ENCODE measurements at places on chromosomes 4 and X.
A peak's percentile ranks its signal among the peaks of the same experiment; 100 is the strongest.

DNA sequence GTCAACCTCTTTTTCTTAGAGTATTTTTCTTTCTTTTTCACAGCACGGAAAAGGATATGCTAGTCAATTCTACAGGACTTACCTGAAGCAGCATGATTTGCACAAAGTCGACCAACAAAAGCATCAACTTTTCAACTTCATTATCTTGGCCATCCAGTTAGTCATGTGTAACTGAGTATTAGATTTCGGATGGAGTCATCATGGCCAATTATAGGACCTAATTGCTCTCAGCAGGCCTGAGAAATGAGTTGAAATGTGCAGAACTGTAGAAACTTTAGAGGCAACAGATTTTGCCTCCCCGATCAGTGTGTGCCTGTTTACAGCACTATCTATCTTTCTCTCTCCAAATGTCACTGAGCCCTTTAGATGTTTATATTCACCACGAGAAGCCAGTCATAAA lies 41.0 kb downstream of the PCDH10 start:
- DNase-seq: no peak

- no peak for DNase-seq
Observed at GRCh38 chr4:78100060-78100459, 42.9 kb downstream of the FRAS1 start.

- no peak for DNase-seq
Observed at GRCh38 chr4:138981930-138982390, 33.6 kb upstream of the NOCT start.

- DNase-seq: peak; percentile 10
Observed at GRCh38 chrX:8323356-8323755, 141.3 kb upstream of the VCX3B start.

GRCh38 chr4:106676173-106676921 lies 307.8 kb upstream of the GIMD1 start:
- peak; percentile 40 for DNase-seq

GRCh38 chr4:143773998-143774895 lies 73.8 kb upstream of the FREM3 start:
- peak; percentile 66 for DNase-seq

DNA sequence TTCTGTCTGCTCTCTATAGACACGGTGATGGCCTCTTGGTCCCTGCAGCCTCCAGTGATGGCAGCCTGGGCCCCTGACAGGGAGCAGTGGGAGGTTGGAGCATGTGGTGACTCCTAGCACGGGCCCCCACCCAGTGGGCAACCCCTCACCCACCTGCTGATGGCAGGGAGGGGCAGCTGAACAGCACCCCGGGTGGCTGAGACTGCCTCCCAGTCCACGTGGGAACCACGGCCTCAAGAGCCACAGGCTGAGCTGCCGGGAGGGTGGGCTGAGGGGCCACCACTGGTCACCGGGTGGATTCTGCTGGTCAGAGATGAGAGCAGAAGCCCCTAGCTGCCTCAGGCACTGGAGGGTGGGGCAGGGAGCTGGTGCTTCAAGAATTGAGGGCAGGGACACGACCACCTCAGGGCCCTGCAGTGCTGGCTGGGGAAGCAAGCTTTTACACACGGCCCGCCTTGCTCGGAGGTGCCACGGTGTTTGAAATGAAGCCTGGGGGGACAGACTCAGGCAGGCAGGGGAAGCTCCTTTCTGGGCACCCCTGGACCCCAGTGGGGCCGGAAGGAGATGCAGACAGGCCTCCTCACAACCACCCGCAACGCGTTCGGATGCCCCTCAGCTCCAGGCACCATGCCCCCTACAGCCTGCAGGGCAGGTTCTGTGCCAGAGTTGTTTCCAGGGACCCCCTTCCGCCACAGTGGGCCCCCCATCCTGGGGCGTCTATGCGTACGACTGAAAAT lies 6.3 kb upstream of the HAUS3 start:
- DNase-seq: no peak

- DNase-seq: peak; percentile 63
Observed at GRCh38 chr4:95599777-95600400, 51.1 kb upstream of the UNC5C start.

DNA sequence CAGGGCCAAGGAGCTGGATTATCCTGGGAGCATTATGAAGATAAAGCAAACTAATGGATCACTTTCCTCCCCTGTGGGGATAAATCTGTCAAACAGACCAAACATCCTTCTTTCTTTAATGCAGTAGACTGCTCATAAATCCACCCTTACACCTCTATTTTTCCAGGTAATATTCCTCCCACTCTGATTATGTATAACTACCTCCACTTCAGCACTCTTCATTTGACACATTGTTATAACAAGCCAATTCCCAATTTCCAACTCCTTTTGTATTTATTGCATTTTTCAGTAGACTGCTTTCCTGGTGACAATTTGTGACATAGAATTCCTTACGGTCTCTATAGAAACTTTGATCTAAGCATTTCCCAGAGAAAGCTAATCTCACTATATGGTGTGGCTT lies 115.0 kb upstream of the PRKG2 start:
- no peak for DNase-seq

GRCh38 chrX:53018627-53019026 lies 30.0 kb upstream of the GPR173 start:
- DNase-seq: no peak

DNA sequence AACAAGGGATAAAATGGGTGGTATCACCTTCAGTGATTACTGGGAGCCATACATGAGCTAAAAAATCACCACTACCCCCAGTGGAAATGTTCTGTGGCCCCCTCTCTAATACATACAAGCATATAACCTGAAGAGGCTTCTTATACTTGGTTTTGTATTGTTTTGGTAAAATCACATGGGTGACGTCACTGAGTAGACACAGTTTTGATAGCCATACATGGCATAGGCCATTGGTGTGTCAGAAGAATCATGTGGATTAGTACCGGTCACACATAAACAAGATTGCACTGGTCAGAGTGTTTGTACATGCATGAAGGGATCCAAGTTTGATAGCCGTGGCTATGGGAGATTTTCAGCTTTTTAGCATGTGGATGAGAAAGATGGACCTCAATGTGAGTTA lies 131.9 kb upstream of the RADX start:
- DNase-seq: no peak

DNA sequence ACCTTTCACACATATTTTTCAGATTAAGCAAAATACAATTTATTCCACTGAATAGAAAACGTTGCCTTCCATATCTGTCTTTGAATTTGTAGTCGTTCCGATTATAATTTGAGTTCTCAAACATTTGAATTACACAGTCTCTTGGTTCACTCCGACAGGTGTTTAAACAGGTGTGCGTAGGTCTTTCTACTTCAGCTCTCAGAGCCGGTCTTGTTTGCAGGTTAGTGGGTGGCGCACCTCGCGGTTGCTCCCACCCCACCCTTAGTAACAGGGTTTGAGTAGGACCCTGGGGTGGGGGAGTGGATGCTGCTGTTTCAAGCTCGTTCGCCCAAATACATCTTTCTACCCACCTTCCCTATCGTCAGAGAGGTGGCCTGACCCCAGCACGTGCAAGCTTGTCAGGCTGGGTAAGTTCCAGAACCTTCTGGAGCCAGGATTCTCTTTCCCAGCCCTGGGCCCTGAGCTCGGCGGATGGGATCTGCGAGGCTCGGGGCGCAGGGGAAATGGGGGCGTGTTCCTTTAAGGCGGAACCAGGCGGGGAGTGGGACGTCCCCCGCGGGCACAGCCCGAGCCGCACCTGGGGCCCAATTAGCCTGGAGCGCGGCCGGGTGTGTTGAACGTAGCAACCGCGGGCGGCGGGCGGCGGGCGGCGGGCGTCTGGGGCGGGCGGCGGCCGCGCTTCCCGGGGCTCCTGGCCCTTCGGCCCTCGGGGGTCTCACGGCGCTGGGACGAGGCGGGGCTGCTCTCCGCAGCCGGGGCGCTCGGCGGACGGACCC lies at the start of gene FAM149A:
Gene FAM149A (plus strand): TSS at position 591 of the 776 bp plus-strand sequence.
- DNase-seq: peak; percentile 30

- peak; percentile 34 for DNase-seq
Observed at GRCh38 chrX:38811515-38812243, 10.4 kb downstream of the MID1IP1 start.

DNA sequence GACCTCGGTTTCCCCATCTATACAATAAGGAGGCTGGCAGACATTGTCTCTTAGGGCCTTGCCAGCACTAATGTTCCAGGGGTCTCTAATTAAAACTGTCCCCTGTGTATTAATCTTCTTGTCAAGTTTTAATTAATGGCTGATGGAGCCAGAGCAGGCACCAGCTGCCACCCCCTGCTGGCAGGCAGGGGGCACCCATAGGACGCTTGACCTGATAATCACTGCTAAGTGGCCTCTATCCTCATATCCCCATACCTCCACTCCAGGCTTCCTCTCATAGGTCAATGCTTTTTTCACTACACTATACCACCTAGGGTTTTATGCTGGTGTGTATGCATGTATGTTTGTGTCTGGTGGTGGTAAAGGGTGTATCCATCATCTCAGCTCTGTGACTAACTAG lies 89.4 kb downstream of the EFNB1 start:
- DNase-seq: no peak

- peak; percentile 30 for DNase-seq
Observed at GRCh38 chr4:147547314-147548056, 66.6 kb downstream of the EDNRA start.

GRCh38 chr4:42492962-42493361 lies 95.7 kb downstream of the SHISA3 start:
- no peak for DNase-seq

GRCh38 chr4:15781427-15782095 lies 3.4 kb downstream of the CD38 start:
- DNase-seq: peak; percentile 83

DNA sequence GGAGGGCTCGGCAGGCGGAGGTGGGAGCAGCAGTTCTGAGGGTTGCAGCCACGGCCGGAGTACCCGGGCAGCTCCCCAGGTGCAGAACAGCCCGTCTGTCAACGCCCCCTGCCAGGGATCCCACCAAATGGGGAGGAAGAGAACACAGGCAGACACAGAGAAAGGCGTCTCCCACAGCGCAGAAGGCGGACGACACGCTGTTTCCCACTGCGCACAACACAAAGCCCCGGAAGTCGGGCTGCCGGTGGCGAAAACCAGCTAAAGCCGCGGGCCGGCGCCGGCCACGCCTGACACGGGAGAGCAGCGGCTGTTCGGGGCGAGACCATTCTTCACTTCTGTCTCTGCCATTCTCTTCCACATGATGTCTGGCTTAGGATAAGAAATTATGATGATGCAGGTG lies 31.6 kb downstream of the CTBP1 start:
- DNase-seq: no peak

GRCh38 chrX:148885203-148885602 lies 384.8 kb downstream of the AFF2 start:
- no peak for DNase-seq

- no peak for DNase-seq
Observed at GRCh38 chrX:13198056-13198761, 121.6 kb downstream of the ATXN3L start.

- DNase-seq: no peak
Observed at GRCh38 chr4:114927881-114928280, 185.5 kb downstream of the NDST4 start.

DNA sequence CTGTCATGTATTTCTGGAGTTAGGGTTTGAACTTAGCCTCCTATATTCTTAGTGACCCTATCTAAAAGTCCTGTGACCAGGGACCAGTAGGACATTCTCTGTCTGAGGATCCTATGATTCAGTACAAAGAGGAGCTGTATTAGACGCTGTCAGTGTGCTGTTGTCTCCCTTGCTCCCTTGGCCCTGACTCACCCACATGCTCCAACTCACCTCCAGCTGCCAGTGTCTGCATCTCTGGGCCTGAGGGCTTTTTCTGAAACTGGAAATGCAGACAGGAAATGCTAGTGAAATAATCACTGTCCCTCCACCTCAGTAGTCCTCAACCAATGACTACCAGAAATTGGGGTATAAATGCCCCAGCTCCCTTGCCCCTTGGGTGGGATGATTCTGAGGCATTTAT lies 535.3 kb upstream of the RPS6KA3 start:
- no peak for DNase-seq

- DNase-seq: no peak
Observed at GRCh38 chr4:188109157-188109755, at the start of gene TRIML2. Gene TRIML2, minus strand, starts transcription at chr4:188109603. Its CDS starts 4,235 bp downstream, at chr4:188105368.

DNA sequence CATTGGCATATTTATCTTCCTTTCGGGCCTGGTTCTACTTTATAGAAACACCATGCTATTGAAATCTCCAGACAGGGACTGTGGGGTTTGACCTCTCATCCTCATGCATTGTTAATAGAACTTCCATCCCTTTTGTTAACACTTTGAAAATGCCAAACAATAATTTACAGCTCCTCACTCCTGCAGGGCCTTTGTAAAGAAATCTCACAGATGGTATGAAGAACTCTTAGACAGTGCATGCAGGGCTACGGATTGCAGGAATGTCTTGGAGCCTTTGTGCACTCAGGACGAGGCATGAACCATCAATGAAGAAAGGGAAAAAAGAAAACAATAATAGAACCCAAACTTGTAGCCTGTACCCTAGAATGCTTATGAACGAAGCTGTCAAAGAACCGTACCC lies 92.8 kb upstream of the TMEM47 start:
- DNase-seq: no peak

DNA sequence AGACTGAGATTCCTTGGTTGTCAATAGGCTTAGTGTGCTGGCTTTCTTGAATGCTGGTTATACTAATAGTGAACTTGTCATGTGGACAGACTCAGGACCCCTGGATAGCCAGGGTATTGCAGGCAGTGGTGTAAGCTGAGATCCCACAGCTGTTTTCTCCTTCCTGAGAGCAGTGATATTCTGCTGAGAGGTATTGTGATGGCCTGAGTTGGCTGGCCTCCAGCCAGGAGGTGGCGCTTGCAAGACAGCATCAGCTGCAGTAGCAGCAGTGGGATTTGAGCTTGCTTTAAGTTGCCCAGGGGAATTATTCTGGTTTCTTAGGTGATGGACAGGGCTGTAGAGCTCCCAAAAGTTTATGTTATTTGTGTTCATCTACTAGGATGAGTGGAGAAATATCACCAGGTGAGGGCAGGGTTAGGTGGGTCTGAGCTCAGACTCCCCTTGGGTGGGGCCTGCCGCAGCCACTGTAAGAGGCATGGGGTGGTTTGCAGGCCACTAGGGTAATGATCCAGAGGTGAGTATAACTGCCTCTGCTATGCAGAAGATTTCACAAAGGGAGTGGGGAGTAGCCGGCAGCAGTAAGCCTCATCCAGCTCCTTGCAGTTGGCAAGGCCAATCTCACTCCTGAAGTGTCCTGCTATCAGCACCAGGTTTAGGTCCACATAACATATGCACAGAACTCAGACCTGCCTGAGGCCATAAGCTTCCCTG lies 66.2 kb downstream of the IL15 start:
- DNase-seq: no peak

GRCh38 chrX:136697156-136697555 lies 49.2 kb downstream of the CD40LG start:
- no peak for DNase-seq

All from activated CD4-positive, alpha-beta T cell treated with anti-CD3 and anti-CD28 coated beads, Interleukin-10, Interleukin-2, amounts not matched to agents 100 ng/mL and 50 ng/mL, durations not matched to agents 16 hours and 8 hours (primary cell).